ENCODE measurements at places on chromosomes 6 and 20.
A peak's percentile ranks its signal among the peaks of the same experiment; 100 is the strongest.

- peak; percentile 77 for DNase-seq
These were observed at the start of gene CDKN1A for GRCh38 chr6:36678488-36679042. TSS of gene CDKN1A (plus strand) at chr6:36678714. CDS start at chr6:36684102, 5,388 bp downstream.

DNA sequence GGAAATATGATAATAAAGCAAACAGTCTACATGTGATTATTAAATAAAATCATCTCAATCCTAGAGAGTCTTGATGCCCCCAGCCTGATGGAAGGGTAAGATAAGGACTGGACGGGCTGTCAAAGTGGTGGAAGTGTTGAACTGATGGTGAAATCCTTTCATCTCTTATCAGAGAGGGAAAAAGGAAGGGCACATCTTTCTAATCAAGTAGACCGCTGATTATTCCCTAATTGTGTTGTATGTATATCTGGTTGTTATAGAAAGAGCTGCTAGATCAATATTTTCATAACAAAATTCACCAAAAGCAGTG, 184.5 kb downstream of the PDE7B start:
- no peak for DNase-seq

GRCh38 chr6:110098511-110099116, 80.9 kb downstream of the WASF1 start:
- no peak for DNase-seq

DNA sequence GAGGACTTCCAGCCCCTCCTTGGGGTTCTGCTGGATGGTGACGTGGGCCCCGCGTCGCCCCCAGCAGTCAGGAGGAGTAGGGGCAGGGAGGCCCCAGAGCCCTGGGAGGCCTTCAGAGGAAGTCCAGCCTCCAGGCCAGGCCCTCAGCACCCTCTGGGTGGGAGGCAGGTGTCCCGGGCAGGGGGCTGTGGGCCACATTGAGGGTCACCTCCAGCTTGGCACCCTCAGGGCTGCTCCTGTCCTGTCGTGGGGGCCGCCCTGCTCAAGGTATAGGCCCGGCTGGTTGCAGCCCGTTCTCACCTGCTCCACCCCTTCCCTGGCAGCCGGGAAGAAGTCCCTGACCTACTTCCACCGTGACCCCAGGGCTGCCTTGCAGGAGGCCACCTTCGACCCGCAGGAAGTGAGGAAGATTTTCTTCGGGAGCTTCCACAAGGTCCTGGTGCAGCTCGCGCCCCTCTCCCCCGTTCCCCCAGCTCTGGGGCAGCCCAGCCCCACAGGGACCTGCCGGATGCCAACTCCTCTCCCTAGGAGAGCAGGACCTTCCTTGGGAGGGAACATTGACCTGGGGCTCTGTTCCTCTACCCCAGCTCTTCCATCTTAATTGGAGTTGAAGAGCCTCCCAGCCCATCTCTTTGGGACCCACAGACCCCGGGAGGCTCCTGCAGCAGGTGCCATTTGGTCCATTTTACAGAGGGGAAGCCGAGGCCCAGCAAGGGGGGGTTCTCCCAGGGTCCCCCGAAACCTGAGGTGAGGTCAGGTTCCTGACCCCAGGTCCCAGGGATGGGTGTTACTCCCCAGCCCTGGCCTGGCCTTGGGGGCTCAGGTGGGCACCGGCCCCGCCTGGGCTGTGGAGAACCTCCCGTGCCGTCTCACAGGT, 26.4 kb downstream of the COL20A1 start:
- no peak for DNase-seq

DNA sequence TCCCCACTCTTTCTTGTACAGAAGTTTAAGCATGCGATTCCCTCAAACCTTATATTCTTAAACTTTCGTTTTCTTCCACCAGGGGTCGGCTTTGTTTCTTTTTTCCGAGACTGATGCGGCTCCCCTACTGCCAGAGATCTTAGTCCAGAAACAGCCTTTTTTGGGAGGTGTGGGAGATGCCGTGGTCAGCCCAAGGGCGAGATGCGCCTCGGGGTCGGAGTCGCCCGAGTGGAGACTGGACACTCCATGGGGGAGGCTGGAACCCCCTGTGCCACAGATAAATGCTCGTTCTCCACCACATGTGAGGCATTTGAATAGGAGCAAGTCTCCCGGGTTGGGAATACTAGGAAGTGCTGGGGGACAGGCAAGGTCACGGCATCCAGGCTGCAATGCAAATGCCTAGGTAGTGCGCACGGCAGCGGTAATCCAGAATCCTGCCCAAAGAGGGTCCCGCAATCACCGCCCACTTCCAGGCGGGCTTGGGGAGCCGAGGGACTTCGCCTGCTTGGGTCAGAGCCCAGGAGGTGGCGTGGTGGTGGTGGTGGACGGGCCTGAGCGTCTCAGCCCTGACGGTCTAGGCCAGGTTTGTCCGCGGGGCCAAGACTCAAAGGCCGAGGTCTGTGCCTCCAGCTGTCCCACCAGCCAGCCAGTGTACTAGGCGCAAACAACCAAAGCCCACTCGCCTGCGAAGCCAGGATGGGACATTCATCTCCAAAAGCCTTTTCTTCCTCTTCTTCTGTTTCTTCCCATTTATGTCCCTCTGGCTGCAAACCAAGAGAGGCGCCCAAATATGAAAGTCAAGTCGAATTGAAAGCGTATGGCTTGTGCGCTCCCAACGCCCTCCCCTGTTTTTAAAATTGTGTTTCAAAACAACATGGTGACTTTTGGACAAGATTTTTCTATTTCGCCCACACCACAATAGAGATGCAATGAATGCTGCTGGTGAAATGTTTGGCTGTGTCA, 39.3 kb upstream of the OSTM1 start:
- DNase-seq, result peak; percentile 14
